ENCODE measurements at places on chromosomes 6 and 20. TPM values are rescaled to one million over a fixed set of nuclear protein-coding genes. Genes with fewer than 3 reads are reported as not detected.

GRCh38 chr20:38143646-38144554, 21.2 kb downstream of the TGM2 start:
- DNase-seq: peak; percentile 90

GRCh38 chr6:125807293-125807692, 16.5 kb downstream of the NCOA7 start:
- no peak for DNase-seq

MAPK13 gene
- total RNA-seq: 59.3 TPM

ERVFRD-1 gene
- not detected for total RNA-seq

DNA sequence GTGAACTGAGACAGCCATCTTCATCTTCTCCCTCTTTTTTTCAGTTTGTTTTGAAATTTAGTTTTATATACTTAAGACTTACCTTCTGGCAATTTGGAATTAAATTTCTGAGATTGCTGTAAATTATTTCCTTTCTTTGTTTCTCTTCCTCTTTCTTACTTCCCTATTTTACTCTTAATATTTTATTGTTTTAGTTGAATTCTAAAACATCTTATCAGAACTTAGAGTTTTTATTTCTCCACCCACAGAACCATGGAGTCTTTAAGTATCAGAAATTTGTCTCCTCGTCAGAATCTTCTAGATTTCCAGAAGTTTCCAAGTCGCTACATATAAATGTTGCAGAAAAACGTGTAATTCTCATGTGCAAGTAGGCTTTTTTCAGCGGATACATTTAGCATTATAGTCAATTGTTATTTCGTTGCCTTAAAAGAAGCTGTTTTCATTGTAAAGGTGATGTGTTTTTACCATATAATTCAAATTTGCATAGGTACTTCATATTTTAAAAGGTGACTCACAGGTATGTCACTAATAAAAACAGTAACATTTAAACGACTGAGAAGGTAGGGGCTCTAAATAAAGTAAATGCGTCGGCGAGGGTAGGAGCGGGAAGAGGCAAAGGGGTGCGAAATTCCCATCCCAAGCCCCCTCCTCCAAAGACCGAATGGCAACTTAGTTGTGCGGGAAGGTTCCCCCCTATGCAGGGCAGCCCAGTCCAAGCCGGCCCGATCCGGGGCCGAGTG, 866 bp upstream of the MYO6 start:
- no peak for DNase-seq

DNA sequence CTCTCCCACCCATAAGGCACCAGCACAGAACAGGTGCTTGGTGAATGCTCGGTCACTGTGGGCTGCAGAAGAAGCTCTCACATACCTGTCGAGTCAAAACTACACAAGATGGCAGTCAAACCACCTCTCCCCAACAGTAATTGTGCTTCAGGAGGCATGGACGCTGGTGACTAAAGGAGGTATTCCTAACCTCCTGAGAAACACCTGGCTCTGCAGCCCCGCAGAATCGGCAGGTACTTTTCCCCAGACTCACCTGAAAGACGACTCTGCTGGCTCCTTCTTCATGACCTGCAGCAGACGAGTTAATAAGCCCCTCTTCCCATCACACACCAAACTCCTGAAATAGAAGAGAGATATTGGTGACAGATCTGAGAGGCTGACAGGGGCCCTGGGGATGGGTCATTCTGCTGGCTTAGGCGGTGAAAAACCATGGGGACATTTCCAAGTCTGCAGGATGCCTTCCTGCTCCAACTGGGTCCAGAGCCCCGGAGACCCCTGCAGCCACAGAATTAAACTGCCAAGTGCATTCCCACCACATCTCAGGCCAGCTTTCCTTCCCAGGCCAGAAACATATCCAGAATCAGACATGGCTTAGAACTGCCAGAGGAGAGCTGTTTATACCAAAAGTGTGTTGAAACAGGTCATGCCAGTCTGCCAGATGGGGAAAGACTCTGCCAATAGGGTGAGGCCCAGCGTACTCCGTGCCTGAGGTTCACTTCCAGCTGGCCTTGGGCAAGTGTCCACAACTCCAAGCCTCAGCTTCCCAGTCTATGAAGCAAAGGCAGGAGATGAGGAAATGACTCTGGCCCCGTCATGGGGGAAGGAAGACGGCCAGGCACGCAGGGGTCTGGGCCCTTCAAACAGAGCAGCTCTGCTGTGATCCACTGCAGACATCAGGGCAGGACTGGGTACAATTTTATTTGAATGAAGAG, 53.0 kb downstream of the MYH7B start:
- no peak for DNase-seq

SLC22A16 gene
- total RNA-seq: not detected

DNA sequence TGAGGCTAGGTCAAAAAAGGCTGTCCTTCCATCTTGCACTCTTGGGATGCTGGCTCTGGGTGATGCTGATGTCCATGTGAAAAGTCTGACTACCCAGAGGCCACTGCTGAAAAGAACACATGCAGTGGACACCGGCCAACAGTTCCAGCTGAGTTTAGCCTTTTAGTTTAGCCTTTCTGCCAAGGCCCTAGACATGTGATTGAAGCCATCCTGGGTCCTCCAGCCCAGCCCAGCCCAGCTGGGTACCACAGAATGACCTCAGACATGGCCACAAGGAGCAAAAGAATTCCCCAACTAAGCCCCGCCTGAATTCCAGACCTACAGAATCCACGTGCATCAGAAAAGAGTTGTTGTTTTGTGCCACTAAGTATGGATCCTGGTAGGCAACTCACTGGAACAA, 17.4 kb downstream of the PIGT start:
- no peak for DNase-seq

DNA sequence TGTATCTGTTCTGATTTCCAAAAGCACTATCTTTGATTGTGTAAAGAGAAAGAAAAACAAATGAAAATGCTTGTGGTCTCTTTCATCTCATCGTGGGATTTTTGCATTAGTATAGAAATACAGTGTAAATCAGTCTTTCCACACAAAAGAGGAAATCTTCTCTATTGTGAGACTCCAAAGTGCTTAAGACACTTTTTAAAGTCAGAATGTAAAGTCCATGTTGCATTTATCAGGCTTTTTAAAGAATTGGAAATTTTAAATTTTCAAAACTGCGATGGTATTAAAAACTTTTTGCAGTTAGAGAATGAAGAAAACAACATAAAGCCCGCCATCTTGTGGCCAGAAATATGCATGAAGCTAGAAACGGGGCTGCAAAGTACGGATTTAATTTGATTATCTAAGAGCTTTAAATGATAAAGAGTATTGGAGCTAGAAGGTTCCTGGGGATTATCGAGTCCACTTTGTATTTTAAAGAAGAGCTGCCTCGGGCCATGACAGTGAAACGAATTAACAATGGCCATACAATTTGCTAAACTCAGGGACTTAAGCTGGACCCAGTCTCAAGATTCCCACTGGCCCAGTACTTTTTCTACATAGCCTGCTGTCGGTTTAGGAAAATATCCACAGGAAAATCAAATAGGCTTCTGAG, 339.6 kb downstream of the ARHGAP18 start:
- peak; percentile 41 for DNase-seq

RNF39 gene
- total RNA-seq: 1.4 TPM

DCDC2 gene
- 80.4 TPM for total RNA-seq

- DNase-seq: no peak
Measured at GRCh38 chr6:168024951-168025510, 27.6 kb downstream of the KIF25 start.

GRCh38 chr20:54082100-54082499, 11.7 kb upstream of the BCAS1 start:
- no peak for DNase-seq

DNA sequence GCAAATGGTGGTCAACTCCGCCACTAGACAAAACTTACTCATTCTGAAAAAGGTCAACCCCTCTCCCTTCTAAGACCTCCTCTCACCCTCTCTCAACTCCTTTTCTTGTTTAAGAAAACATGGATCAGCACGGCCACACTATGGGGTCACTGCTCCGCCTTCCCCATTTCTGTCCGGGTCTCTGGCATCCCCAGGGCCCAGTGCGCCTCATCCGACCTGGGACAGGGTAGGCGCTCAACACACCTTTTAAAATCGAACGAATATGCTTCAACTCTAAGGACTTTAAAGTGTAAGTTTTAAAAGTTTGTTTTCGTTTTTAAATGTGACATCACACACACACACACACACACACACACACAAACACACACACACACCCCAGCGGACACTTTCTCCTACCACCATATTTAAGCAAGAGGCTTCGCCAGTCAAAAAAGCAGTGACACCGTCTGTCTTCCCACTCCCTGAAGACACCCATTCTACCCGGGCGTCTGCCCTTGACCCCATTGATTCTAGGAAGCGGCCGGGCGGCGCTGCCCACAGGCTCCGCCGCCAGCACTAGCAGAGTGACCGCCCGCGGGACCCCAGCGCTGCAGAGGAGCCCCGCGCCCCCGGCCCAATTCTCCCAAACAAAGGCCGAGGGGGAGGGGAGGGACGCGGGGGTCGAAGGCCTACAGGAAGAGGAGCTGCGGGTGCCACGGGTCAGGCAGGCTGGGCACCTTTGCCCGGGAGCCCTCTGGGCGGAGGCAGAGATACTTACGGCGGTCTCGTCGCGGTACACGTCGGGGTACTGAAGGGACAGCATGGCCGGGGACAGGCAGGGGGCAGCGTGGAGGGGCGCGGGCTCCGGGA, 568 bp downstream of the PREP start:
- peak; percentile 9 for DNase-seq

GRCh38 chr6:40735121-40735520, 148.0 kb upstream of the LRFN2 start:
- DNase-seq: no peak

TBP gene
- total RNA-seq: 13.9 TPM

GRCh38 chr6:116313101-116313776, 33.5 kb upstream of the TSPYL1 start:
- DNase-seq: no peak

DNA sequence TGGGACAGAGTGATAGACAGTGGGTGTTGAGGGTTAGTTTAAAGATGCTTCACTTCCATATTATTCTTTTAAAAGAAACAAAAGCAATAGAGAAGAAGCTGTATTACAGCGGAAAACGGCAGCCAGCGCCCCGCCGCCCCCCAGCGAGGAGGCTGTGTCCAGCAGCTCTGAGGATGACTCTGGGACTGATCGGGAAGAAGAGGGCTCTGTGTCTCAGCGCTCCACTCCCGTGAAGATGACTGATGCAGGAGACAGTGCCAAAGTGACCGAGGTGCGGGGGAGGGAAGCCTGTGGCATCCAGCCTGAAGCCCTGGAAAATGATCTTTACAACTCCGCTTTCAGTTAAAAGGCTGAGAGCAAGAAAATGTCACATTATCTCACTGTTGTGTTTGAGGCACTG, 100.2 kb downstream of the FIG4 start:
- DNase-seq: no peak

GRCh38 chr6:124026694-124027093, 223.0 kb downstream of the NKAIN2 start:
- DNase-seq: no peak

EPPIN gene
- not detected for total RNA-seq

DNA sequence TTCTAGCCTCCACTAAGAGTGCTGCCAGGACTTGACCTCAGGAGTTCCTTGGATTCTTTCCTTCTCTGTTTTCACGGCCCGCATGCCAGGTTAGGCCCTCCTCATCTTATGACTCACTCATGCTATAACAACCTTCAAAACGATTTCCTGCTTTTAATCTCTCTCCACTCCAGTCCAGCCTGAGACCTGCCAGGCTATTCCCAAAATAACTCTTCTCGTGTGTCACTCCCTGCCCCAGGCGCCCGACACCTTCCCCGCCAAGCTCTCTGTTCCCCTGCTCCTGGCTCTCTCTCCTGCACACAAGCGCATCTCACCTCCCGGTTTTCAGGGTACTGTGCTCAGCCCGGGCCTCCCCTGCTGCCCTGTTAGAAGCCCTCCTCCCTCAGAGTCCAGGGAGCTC, 64.1 kb upstream of the RPS6KA2 start:
- peak; percentile 44 for DNase-seq

DNA sequence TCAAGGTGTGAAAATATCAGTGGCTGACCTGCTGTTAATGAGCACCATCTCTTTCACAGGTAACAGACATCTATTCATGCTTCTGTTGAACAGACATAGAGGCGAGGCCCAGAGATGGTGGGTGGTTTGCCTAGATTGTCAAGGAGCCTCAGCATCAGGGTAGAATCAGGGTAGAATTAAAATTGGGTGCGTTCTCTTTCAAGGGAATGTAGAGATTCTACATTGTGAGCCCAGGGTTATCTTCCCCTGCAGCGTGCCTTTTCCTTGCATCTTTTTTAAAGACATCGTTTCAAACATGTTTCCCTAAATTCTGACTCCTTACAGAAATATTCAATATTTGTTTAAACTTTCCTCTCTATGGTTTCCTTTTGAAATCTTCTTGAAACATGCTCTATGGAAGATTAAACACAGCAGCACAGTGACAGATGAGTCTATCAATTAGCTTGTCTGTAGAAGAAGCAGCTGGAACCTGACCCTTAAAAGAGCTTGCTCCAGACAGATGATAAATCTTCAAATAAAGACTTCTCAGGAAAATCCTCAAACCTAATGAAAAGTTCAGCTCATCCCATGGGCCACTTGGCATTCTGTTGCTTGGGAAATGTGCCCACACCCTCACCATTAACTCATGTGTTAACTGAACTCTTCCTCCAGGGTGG, 119.8 kb downstream of the IPCEF1 start:
- no peak for DNase-seq

GRCh38 chr20:54029176-54029575, 41.2 kb downstream of the BCAS1 start:
- DNase-seq: no peak

HACE1 gene
- total RNA-seq: 7.9 TPM

- no peak for DNase-seq
Measured at GRCh38 chr6:82257088-82257774, 9.7 kb upstream of the IBTK start.

PACRG gene
- not detected for total RNA-seq

SLC22A23 gene
- 3.9 TPM for total RNA-seq

SLC17A2 gene
- total RNA-seq: not detected

DNA sequence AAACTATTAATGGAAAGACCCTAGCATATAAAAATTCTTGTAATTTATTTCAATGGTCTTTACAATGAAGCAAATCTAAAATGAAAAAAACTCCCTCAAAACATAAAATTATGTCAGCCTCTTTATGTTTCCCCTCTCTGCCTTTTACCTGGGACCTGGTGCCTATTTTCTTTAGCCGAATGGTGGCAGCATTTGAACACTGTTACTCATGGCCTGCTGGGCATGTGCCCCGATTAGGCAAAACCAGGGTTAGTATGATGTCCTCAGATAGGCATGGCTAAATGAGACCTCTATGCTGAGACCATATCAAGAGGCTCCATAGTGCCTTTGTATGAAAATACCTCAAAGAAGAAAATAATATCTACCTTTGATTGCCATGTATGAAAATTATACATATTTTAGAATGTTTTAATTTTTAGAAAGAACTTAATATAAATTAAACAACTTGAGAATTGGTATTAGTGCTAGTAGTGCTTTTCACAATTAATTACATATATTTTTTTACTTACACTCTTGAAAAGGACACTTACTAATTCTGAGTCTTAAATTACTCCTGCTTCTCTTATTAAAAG, 22.5 kb upstream of the C6orf58 start:
- DNase-seq: peak; percentile 54

- no peak for DNase-seq
Measured at GRCh38 chr6:99016355-99016754, 68.6 kb upstream of the FBXL4 start.
